Right lobe of liver (tissue), 6 donors: ENCODE measurements at places on chromosomes 4 and X.

DNA sequence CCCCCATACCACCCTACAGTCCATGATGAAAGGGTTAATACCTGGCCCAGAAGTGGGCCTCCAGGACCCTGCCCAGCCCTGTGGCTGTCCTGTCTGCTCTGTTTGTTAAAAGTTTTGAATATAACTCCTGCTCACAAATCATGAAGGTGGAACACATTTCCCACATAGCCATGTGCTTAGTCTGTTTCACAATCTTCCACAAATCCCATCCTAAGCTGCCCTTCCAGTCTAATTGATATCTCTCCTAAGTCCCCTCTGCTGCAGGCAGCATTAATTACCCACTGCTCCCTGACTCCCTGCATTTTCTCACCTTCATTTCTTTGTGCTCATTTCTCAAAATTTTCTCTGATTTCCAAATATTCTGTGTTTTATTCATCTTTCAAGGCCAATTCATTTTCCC is 142.6 kb downstream of the AASDH start:
- no peak for DNase-seq

GRCh38 chr4:83917572-83917971 is 381.7 kb downstream of the GPAT3 start:
- DNase-seq = no peak

- DNase-seq = no peak
Observed at GRCh38 chr4:70303090-70303489, 31.7 kb upstream of the CABS1 start.

DNA sequence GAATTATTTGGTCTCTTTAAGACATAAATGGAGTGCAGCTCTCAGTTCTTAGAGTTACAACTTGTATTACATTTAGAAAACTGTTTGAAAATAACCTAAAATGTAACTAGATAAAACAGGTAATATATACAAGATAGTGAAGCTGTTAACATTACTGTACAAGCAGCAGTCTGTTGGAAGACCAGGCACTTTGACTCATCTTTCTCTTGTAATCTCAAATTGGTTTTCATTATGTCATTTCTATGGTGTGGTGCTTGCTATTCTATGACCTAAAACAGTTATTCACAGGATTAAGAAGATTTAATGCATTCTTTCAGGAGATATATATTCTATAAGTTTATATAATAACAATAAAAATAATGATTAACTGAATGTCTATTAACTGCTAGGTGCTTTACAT is 282.5 kb upstream of the PITX2 start:
- no peak for DNase-seq

GRCh38 chr4:109290918-109291317 is 11.5 kb downstream of the COL25A1 start:
- no peak for DNase-seq
